SK-MEL-5 (cell line): ENCODE measurements at places on chromosomes 2 and 18. TPM values are rescaled to one million over a fixed set of nuclear protein-coding genes. Genes with fewer than 3 reads are reported as not detected.

The TMEM198 gene
- total RNA-seq = 2.1 TPM in 2 replicates

The UGT1A8 gene
- total RNA-seq = not detected in 2 replicates

The PSMA8 gene
- total RNA-seq = not detected in 2 replicates

The GCG gene
- total RNA-seq = not detected in 2 replicates

The SERPINB5 gene
- not detected in 2 replicates for total RNA-seq

The GALNT14 gene
- 4.8 and 5.9 TPM in 2 replicates for total RNA-seq

The MALL gene
- total RNA-seq = not detected in 2 replicates

The BCL2 gene
- total RNA-seq = 8.6 and 9.2 TPM in 2 replicates

The DSG2 gene
- total RNA-seq = 42.4 and 46.0 TPM in 2 replicates

The STARD6 gene
- not detected in 2 replicates for total RNA-seq

The BOK gene
- total RNA-seq = 9.0 and 10.6 TPM in 2 replicates

The TANC1 gene
- total RNA-seq = 34.6 and 42.6 TPM in 2 replicates

The ATOH8 gene
- 12.0 and 16.9 TPM in 2 replicates for total RNA-seq

The CCDC121 gene
- total RNA-seq = 10.9 and 14.1 TPM in 2 replicates

The CCDC178 gene
- 0.13 TPM in 1 of 2 replicates, not detected in the other for total RNA-seq

The SRD5A2 gene
- total RNA-seq = not detected in 2 replicates

The FMNL2 gene
- 50.8 and 57.5 TPM in 2 replicates for total RNA-seq

The MAB21L4 gene
- not detected in 2 replicates for total RNA-seq

The CYP1B1 gene
- total RNA-seq = 0.03 and 0.08 TPM in 2 replicates

The HRH4 gene
- not detected in 2 replicates for total RNA-seq

The ARL4C gene
- 4.3 and 6.1 TPM in 2 replicates for total RNA-seq

The SCN7A gene
- total RNA-seq = not detected in 2 replicates

The DARS1 gene
- 127 and 145 TPM in 2 replicates for total RNA-seq

The AQP4 gene
- total RNA-seq = not detected in 2 replicates

The ABCB11 gene
- 0.03 TPM in 1 of 2 replicates, not detected in the other for total RNA-seq

The UCN gene
- 2.3 and 6.0 TPM in 2 replicates for total RNA-seq

The KCNK3 gene
- not detected in 2 replicates for total RNA-seq

The GLI2 gene
- total RNA-seq = 0.16 and 0.24 TPM in 2 replicates

The NOL4 gene
- total RNA-seq = not detected in 2 replicates

The DLGAP1 gene
- total RNA-seq = 27.5 and 28.5 TPM in 2 replicates

The PROKR1 gene
- 6.3 and 6.9 TPM in 2 replicates for total RNA-seq

The GPR35 gene
- 0.05 TPM in 1 of 2 replicates, not detected in the other for total RNA-seq

The IGFBP2 gene
- 445 and 479 TPM in 2 replicates for total RNA-seq

The FAM237A gene
- not detected in 2 replicates for total RNA-seq

The HOXD13 gene
- 10.3 and 11.8 TPM in 2 replicates for total RNA-seq

The C2orf72 gene
- total RNA-seq = 2.0 and 3.8 TPM in 2 replicates

The PDE1A gene
- 0.19 TPM in 1 of 2 replicates, not detected in the other for total RNA-seq
